ENCODE measurements at places on chromosomes 3 and 15. TPM values are rescaled to one million over a fixed set of nuclear protein-coding genes. Genes with fewer than 3 reads are reported as not detected.

The ADAMTS7 gene
- not detected for total RNA-seq

DNA sequence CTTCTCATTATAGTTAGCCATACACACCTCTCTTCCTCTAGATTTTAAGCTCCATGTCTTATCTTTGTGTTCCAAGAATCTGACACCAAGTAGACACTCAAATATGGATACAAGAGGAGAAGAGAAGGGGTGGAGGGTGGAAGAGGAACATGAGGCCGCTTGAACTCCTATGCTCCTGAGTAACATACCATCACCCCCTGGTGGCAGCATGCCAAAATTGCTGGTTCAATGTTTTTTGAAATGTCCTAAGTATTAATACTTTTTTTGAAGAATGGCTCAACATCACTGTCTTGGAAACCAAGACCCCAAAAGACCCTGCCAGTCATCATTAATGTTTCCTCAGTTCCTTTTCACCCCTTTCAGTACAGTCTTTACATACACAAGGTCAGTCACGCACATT is 71.8 kb upstream of the HACD2 start:
- no peak overlapping the region for H3K27ac ChIP-seq
- no peaks in the 10 kb centered on the region for H3K27me3 ChIP-seq
- no peaks in the 10 kb centered on the region for H3K4me1 ChIP-seq
- H3K4me3 ChIP-seq = no peak overlapping the region

DNA sequence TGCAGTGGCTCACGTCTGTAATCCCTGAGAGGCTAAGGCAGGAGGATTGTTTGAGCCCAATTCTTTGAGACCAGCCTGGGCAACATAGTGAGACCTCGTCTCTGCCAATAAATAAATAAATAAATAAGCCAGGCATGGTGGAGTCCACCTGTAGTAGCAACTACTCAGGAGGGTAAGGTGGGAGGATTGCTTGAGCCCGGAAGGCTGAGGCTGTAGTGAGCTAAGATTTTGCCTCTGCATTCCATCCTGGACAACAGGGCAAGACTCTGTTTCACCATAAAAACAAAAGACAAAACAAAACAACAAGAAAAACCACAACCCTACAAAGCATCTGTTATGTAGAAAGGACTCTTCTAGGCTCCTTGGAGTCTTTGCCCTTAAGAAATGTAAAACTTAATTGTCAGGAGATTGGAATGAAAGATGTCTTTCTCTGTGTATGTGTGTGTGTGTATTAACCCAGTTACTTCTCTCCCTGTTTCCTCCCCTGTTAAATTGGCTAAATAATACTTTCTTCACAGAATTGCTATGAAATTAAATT is 9.5 kb downstream of the NECTIN3 start:
- no peak for DNase-seq
- no peaks in the 10 kb centered on the region for H3K27me3 ChIP-seq
- H3K36me3 ChIP-seq = no peaks in the 10 kb centered on the region
- no peak overlapping the region for H3K4me3 ChIP-seq
- no peak overlapping the region for H3K27ac ChIP-seq

DNA sequence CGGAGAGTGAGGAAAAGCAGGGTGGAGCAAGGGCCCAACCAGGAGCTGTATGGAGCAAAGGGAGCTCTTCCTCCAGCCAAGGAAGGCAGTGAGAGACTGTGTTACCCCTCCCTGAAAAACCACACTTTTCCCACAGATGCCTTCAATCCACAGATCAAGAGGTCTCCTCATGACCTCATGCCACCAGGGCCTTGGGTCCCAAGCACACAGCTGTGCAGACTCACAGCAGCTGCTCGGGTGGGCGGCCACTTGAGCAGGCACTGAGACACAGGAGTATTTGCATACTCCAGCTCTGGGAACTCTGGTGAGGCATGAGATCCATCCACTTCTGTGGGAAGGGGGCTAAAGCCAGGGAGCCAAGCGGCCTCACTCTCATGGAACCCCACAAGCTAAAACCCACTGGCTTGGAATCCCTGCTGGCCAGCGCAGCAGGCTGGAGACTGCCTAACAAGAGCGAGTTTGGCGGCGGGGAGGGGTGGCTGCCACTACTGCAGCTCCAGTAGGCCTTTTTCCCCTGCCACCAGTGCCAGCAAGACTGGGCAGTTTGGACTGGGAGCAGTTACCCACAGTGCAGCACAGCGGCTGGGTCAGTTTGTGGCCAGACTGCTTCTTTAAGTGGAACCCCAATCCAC is 880.6 kb upstream of the ARPP21 start:
- no peak overlapping the region for H3K27ac ChIP-seq
- no peaks in the 10 kb centered on the region for H3K27me3 ChIP-seq
- H3K36me3 ChIP-seq = no peaks in the 10 kb centered on the region
- no peak overlapping the region for H3K4me3 ChIP-seq
- H3K4me1 ChIP-seq = no peaks in the 10 kb centered on the region
- DNase-seq = no peak

- no peaks in the 10 kb centered on the region for H3K36me3 ChIP-seq
- peak overlapping the region; percentile 15 for H3K4me3 ChIP-seq
- H3K4me1 ChIP-seq = peaks cover 31% of the 10 kb centered on the region
- DNase-seq = peak; percentile 16
- H3K27me3 ChIP-seq = no peaks in the 10 kb centered on the region
- no peak overlapping the region for H3K27ac ChIP-seq
Observed at GRCh38 chr15:70140543-70141375, 43.0 kb upstream of the TLE3 start.

DNA sequence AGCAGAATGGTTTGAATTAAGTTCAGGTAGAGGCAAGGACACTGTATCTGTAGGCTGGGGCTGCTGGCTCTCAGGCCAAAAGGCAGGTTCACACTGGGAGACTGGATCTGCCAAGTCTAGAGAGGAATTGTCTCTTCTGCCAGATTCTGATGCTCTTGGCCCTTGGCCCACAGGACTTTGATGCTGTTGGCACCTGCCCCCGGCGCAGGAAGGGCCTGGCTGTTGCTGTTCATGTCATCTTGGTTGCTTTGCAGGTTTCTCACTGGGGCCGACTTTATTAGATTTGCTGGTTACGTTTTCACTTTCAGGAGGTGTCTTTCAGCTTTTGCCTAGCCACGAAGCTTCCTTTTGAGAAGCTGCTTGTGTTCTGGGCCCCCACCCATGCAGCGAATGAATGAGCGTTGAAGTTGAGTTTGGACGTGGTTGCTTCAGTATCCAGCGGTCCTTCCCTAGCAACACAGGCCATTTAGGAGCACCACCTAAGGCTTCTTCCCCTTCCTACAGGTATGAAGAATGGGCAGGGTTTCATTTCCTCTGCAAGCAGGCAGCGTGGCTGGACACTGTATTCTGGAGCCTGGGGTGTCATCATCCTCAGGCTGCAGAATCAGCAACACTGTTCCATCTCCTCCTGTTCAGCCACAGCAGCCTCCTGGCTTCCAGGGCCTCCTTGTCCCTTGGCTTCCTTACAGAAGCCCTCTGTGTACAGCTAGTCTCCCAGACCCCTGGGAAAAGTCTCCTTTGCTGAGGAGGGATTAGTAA is 65.6 kb upstream of the PRR23C start:
- DNase-seq = no peak
- H3K27me3 ChIP-seq = no peaks in the 10 kb centered on the region
- H3K4me1 ChIP-seq = no peaks in the 10 kb centered on the region

The FILIP1L gene
- total RNA-seq = not detected

- H3K4me3 ChIP-seq = no peak overlapping the region
- no peaks in the 10 kb centered on the region for H3K36me3 ChIP-seq
- H3K27me3 ChIP-seq = no peaks in the 10 kb centered on the region
- H3K4me1 ChIP-seq = no peaks in the 10 kb centered on the region
Observed at GRCh38 chr3:100968932-100969906, 24.0 kb downstream of the ABI3BP start.

The RFTN1 gene
- 59.7 TPM for total RNA-seq

The GABRG3 gene
- total RNA-seq = not detected

GRCh38 chr15:85019815-85020590 is 38.3 kb downstream of the PDE8A start:
- H3K4me3 ChIP-seq = no peak overlapping the region
- DNase-seq = no peak
- no peaks in the 10 kb centered on the region for H3K27me3 ChIP-seq

DNA sequence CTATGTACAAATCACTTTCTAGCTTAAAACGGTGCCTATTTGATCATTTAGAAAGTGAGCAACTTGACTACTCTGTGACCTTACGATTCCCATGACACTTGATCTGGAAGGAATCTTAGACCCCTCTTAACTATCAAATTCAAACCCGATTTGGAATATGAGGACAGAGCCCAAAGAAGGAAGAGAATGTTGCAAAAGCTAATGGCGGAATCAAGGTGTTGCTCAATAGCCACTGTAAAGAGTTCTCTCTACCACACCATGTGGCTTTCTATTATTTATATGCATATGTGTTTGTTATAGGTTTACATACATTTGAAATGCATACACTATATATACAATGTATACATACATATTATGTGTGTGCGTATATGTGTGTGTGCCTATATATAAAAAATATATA is 39.9 kb downstream of the PYDC2 start:
- no peaks in the 10 kb centered on the region for H3K36me3 ChIP-seq
- H3K27me3 ChIP-seq = no peaks in the 10 kb centered on the region
- H3K4me1 ChIP-seq = no peaks in the 10 kb centered on the region
- DNase-seq = no peak

- H3K4me1 ChIP-seq = peaks cover 18% of the 10 kb centered on the region
- H3K27me3 ChIP-seq = no peaks in the 10 kb centered on the region
- H3K4me3 ChIP-seq = no peak overlapping the region
Observed at GRCh38 chr3:172084871-172085556, 45.6 kb downstream of the FNDC3B start.

DNA sequence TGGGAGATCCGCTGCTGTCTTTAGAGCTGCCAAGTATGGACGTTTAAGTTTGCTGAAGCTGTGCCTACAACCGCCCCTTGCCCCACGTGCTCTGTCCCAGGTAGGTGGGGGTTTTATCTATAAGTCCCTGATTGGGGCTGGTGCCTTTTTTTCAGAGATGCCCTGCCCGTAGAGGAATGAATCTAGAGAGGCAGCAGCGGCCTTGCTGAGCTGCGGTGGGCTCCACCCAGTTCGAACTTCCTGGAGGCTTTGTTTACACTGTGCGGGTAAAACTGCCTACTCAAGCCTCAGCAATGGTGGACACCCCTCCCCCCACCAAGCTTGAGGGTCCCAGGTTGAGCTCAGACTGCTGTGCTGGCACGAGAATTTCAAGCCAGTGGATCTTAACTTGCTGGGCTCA is 83.4 kb upstream of the FGF7 start:
- no peak overlapping the region for H3K27ac ChIP-seq
- no peaks in the 10 kb centered on the region for H3K36me3 ChIP-seq
- no peaks in the 10 kb centered on the region for H3K27me3 ChIP-seq
- no peak overlapping the region for H3K4me3 ChIP-seq
- DNase-seq = no peak

DNA sequence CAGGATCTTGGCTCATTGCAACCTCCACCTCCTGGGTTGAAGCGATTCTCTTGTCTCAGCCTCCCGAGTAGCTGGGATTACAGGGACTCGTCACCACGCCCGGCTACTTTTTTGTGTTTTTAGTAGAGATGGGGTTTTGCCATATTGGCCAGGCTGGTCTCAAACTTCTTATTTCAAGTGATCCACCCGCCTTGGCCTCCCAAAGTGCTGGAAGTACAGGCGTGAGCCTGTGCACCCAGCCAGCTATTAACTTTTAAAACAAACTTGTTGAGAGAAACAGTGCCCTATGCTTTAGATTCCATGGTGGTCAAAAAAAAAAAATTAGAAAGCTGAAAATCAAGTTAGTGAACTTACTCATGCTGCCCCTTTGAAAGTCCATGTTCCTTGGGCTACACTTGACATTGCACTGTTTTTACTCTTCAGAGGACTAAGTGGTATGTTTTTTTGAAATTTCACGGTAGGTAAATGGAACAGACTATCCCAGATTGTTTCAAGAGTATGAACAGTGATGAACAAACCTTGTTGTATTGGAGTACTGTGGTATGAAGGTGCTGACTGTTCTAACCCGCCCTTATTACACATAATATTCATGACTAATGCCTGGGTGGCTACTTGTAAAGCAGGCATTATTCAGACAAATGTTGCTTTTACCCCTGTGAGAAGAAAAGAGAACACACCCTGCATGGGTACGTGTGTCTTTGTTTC is 206.9 kb downstream of the KLHL25 start:
- no peaks in the 10 kb centered on the region for H3K27me3 ChIP-seq
- no peak for DNase-seq
- peaks cover 10% of the 10 kb centered on the region for H3K36me3 ChIP-seq
- H3K4me3 ChIP-seq = no peak overlapping the region
- H3K27ac ChIP-seq = no peak overlapping the region

DNA sequence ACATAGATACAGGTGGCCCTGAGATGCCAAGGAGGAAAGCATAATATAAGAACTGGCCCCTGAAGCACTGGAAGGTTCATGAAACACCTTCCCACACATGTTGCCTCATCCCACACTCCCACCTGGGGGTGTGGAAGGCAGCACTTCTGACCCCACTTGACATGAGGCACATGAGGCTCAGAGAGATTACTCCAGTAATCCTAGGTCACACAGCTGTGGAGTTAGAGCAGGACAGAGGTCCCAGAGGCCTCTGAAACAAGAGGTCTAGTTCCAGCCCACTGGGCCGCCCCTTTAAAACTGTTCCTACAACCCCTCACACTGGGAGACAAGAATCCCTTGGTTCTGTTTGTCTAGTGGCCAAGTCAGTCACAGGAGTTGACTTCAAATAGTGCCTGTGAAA is 7.2 kb downstream of the SSUH2 start:
- no peaks in the 10 kb centered on the region for H3K36me3 ChIP-seq
- H3K27me3 ChIP-seq = no peaks in the 10 kb centered on the region
- DNase-seq = no peak
- H3K4me3 ChIP-seq = no peak overlapping the region
- H3K4me1 ChIP-seq = no peaks in the 10 kb centered on the region

The CYP8B1 gene
- total RNA-seq = not detected
